Left forelimb (tissue), 1 donor: ENCODE measurements at places on chromosomes 2 and 18.

GRCh38 chr18:22570492-22570891 is 152.8 kb upstream of the CTAGE1 start:
- DNase-seq, result no peak

GRCh38 chr2:70490381-70490780 is 63.2 kb downstream of the TGFA start:
- no peak for DNase-seq

GRCh38 chr2:181367906-181368435 is 89.2 kb upstream of the ITGA4 start:
- DNase-seq, result no peak

DNA sequence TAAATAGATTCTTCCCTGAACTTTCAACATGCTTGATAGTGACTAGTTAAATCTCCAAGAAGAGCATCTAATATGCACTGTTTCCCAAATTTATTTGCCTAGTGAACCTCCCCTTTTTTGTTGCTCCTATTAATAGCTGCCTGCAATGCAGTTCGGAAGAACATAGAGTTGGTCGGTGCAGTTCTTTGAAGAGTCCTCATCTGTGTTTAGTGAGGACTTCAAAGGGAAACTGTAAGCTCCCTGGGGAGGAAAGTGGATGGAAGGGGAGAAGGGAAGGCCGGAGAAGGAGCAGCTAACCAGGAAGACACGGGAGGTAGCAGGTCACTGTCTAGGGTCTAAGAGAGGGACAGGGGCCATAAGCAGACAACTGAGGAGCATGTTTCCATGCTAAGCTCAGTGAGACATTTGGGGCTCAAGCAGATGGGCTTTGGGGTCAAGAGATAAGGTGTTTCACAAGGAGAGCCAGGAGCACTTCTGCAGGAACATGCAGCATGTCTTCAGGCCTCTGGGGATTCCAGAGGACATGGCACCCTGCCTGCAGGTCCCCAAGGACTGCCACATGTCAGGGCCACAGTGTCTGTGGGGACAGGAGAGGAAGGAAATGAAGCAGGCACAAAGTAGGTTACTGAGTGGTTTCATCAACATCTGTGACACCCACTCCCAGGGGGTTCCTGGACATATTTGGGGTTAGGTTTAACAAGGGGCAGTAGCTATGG is 48.7 kb upstream of the ANXA4 start:
- no peak for DNase-seq

DNA sequence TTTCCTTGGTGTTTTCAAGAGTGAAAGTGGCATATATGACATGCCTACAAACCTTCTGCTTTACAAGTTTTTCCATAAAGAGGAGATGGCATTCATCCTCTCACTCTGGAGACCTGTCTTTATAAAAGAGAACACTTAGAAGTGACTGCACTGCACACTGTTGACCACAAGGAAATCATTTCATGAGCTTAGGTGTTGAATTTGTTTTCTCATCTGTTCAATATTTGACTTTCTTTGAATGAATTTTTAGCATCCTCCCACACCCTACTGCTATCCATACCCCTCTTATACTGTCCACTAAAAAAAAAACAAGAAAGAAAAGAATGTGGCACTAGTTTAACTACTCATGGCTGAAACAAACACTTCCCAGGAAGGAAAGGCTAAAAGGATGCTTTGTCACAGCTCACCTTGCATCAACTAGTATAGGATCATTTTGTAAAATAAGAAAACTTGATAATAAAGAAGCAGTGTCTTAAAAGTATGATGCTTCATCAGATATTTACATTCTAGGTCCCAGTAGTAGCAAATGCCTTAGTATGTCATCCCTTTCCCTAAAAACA is 83.0 kb downstream of the ACVR1 start:
- DNase-seq, result no peak

- DNase-seq, result no peak
Observed at GRCh38 chr18:78934551-78935225, 44.9 kb upstream of the SALL3 start.

- no peak for DNase-seq
Observed at GRCh38 chr2:187615902-187616301, 61.7 kb upstream of the TFPI start.

DNA sequence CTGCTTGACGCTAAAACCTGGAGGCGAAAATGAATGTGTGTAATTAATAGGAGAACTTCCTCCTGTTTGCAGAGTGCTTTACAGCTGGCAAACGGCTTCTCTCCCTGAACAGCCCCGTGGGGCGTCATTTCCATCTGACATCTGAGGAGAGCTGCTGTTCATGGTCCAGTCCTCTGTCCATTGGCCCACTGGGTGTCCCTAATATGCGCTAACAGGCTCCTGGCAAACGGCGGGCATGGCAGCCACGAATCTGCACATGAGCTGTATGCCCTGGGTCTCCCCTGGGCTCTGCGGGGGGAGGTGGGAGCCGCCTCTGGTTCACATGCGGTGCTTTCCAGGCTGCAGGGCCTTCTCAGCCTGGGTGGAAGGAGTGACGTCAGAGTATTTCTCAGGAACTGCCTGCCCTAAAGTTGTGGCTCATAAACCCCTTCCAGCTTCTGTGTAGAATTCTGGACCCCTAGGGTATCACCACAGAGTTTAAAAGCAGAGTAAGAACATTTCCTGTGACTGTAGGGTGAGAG is 73.2 kb downstream of the LRRFIP1 start:
- peak; percentile 82 for DNase-seq

GRCh38 chr18:57753063-57753462 is 50.1 kb downstream of the ATP8B1 start:
- no peak for DNase-seq

GRCh38 chr18:25123438-25124232 is 228.3 kb downstream of the ZNF521 start:
- DNase-seq, result no peak

DNA sequence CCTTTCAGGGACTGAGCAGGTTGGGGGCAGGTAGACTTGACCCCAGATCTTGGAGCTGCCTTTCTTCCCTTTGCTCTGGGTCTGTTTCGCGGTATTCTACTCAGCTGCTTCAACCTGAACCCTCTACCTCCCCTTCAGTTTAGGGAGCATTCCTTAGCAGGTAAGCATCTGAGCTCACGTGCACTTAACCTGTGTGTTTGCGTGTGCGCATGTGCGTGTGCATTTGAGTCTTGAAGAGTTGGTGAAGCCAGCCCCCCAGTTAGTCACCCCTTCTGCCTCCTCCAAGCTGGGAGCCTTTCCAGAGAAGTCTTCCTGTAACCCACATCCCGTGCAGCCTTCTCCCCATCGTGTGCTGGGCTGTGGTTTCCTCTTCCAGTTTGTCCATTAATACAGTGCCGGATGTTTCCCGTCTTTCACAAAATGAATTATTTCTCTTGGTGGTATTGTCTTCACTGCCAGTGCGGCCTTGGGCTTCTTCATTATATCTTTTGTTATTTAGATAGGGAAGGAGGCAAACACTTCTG is 33.2 kb downstream of the B3GNT2 start:
- no peak for DNase-seq

DNA sequence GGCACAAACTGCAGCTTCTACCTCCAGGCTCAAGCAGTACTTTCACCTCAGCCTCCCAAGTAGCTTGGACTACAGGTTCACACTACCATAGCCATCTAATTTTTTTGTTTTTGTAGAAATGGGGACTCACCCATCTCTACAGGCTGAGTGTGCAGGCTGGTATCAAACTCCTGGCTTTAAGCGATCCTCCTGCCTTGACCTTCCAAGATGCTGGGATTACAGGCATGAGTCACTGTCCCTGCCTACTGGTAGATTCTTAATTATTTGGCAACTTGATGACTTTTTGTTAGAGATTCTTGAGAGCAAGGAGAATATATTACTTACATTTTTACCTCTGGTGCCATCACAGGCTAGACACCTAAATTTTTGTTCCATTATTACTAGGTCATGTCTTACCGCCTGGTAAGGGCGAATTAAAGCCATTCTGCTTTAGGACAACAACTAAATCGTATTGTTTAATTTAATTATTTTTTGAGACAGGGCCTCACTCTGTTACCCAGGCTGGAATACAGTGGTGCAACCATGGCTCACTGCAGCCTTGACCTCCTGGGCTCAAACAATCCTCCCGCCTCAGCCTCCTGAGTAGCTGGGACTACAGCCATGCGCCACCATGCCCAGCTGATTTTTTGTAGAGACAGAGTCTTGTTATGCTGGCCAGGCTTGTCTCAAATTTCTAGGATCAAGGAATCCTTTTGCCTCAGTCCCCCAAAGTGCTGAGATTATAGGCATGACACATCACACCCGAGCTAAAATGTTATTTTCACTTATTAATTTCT is 15.7 kb downstream of the DYNC1I2 start:
- DNase-seq, result no peak

- no peak for DNase-seq
Observed at GRCh38 chr2:2638547-2639220, 307.6 kb upstream of the MYT1L start.

GRCh38 chr2:161961061-161961460 is 113.0 kb downstream of the DPP4 start:
- DNase-seq, result no peak

GRCh38 chr18:62717169-62717924 is 2.0 kb downstream of the PHLPP1 start:
- DNase-seq, result no peak

- no peak for DNase-seq
Observed at GRCh38 chr18:11981543-11982366, 448 bp downstream of the IMPA2 start.

GRCh38 chr2:106030287-106031268 is 163.5 kb downstream of the UXS1 start:
- peak; percentile 72 for DNase-seq

DNA sequence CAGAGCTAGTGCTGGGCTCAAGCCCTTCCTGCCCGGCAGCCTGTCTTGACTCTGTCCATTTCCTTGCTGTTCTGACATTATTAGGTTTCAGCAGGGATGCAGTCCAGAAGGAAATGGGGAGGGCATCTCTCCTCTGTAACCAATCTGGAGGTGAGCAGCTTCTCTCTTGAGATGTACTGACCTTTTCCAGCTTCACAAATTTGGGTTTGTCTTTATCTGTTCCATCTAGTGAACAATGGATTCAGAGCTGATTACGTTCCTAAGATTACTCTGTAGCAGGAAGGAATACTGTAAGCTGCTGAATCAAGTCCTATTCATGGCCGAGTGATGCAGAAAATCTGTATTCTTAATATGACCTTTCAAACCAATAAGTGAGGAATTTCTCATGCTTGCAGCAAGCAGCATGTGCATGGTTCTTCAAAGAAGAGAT is 11.0 kb downstream of the PLA2R1 start:
- no peak for DNase-seq

- DNase-seq, result no peak
Observed at GRCh38 chr2:238988105-238988504, 140.2 kb downstream of the TWIST2 start.

DNA sequence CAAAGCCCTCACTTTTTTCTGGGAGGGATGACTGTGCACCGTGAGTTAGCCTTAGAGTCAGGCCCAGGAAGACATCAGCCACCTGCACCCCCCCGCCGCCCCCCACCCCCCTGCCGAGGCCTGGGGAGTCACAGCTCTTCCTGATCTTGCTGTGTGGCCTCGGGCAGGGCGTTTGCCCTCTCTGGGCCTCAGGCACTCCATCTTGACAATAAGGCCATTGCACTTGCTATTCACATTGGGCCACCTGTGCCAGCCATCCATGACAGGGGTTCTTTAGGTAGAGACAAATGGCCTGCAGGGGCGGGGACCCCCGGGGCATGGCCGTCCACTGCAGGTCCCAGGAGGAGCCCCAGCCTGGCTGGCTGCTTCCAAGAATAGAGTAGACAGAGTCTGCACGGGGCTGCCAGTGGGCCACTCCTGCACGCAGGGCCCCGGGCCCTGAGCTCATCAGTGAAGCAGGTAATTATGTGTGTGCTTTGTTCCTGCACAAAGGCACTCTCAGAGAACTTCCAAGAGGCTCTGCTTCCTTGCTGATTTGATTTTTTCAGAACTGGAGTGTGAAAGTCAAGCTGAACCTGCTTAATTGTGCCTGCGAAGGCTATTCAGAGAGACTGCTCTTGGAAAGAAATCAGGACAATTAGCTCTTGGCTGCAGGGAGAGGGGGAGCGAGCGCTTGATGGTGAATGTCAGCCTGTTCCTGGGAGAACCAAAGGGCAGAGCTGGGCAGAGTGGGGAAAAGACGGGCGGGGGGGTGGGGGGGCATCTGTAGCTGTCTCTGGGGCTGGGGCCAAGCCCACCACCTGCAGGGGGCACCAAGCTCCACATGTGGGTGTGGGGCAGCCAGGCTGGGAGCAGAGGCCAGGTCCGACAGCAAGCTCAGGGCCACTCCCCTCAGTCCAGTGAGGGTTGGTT is 40.3 kb downstream of the RRM2 start:
- no peak for DNase-seq

DNA sequence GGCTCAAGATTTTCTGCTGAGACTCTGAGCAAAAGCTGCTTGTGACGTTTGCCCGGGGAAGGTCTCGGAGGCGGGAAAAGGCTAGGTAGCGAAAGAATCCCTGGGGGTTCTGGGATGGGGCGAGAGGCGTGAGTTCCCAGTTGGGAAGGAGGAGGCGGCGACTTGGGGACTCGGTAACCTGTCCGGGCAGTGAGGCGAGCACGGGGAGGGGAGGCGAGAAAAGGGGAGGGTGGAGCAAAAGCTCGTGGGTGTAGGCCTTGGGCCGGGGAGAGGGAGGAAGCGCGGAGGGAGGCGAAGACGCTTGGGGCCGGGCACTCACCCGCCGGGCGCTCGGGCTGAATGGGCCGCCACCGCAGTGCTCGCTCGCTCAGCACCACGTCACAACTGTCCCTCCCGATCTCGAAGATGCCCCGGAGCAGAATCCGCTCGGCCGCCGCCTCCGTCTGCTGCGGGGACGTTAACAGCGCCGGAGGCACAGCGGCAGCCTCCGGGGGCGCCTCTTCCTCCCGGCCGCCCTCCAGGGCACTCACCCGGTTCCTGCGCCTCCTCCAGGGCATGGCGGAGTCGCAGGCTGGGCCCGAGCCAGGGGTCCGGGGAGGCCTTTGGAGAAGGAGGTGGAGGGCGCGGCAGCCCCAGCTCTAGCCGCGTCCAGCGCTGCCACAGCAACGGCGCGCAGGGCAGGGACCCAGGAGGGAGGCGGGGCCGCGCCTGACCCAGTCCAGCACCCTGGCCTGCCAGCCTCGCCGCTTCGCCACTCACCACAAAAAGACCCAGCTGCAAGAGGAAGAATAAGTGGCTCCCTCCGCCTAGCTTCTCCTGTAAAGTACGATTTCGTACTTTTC is at the start of gene CERKL:
CERKL (minus strand) TSS at position 656 of the 842 bp plus-strand sequence; CDS start at position 557, 99 bp downstream.
- no peak for DNase-seq

DNA sequence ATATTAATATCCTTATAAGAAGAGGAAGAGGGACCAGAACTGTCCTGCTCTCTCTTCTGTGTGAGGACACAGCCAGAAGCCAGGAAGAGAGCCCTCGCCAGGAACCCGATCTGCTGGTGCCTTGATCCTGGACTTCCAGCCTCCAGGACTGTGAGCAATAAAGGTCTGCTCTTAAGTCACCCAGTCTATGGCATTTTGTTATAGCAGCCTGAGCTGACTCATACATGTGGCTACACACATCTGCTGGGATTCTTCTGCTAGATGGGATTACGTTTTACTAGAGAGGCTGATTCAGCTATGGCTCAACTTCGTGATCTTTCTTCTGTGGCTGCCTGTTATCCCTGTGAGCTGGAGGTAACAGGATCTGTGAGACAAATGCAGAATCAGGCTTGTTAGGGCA is 29.6 kb downstream of the ARL4C start:
- DNase-seq, result no peak

DNA sequence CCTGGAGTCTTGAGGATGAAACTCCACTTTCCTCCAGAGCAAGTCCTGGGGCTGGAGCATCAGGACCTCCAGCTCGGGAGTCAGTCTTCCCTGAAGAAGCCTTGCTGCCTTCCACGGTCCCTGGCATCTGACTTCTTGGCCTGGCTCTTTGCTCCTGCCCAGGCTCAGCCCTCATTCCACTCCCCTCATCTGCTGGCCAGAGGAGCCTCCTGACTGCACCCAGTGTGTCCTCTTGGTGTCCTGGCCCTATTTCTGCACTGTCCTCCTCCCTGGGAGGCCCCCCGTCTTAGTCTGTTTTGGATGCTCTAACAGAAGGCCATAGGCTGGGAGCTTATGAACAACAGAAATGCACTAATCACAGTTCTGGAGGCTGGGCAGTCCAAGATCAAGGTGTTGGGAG is 231.5 kb downstream of the LOXHD1 start:
- DNase-seq, result no peak
